ENCODE measurements at places on chromosomes 11 and 22.

DNA sequence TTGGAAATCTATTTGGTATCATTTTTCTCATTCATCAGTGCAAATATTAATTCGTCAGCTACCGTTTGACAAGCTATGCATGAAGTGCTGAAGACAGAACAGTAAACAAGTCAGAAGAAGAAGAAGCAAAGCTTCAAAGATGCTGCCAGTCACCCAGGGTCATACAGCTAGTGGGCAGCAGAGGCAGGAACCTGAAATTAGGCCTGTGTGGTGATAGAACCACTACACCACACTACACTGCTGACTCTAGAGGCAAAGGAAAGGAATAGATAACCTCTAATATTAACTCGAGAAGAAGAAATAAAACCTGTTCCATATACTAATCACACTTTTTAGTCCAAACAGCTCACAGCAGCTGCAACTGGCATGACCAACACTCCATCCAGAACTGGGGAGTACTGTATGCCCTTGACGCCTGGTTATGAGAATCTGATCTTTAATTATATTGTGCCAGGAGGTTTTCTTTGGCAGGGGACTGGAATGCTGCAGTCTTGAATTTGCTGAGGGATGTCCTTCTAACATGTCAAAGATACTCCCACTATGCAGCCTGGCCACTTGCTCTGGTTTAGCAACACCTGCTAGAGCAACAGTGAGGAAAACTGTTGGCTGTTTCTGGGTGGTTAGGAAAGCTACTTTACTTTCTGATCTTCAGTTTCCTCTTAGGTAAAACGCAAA lies 73.0 kb downstream of the PAK1 start:
- DNase-seq: no peak

DNA sequence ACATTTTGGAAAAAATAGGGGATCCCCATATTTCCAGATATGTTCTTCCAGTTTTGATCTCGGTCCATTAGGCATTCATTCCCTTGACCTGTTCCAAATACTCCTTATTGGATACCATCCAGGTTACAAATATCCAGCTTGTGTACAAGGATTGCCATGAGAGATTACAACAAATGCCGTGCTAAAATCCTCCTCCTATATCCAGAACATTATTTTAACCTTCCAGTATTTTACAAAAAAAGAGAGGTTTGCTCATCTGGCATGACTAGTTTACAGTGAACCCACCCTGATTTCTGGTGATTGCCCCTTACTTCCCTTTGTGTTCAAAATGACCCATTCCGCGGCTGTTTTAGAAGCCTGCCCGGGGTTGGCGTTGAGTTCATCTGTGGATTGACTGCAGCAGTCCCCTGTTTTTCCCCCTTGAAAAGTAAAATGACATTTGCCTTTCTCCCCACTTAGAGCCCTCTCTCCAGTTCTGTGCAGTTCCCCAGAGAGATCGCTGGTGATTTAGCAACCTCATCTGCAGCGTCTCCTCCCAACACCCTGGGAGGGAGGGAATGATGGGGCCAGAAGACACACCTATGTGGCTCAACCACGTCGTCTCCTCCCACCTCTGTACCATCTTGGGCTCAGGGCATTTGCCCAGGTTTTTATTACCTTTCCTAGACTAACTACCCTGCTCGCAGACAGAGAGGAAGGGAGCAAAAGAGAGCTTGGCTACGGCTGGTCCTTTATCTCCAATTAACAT lies 73.6 kb downstream of the DSCAML1 start:
- DNase-seq: no peak

DNA sequence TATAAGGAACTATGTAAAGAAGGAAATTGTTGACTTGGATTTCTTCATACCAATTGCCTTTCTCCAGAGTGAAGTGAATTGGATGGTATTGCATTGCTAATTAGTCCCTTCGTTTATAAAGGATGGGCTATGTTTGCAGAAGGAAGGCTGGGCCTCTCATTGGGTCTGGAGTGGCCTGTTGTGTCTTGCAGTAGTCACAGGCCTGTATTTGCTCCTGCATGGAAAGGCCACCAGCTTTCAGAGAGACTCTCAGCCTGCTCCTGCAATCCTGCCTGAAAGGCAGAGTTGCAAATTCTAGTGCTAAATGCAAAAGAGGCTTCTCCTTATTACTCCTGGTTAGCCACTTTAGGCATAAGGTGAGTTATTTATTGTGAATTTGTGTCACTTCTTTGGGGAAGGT lies 103.8 kb downstream of the EXT2 start:
- DNase-seq: no peak

- DNase-seq: no peak
Measured at GRCh38 chr11:67632175-67632981, 2.6 kb upstream of the NUDT8 start.

DNA sequence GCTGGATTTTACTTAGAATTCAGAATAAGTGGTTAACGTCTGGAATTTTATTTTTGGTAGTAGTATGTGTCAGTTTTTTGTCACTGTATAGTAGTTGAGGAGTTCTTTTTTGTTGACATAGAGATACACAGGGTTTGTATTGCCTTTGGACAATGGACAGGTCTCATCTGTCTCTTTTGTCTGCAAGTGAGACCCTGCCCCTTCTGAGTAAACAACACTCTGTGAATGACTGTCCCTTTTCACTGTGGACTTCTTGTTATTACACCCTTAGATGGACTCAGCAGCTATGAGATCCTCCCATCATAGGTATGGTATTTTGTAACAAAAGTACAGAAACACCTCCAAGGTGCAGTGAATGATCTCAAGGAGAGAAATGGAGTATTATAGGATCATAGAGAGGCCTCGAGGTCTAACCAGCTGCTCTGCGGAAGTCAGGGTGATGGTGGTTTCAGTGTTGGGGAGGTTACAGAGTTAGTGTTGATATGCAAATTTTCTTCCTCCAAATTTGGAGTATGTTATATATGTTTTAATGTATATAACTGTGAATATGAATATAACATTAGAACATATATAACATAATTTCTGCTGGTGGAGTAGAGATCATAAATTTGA lies 7.8 kb downstream of the PPP6R3 start:
- DNase-seq: no peak

Data from stimulated activated naive CD8-positive, alpha-beta T cell treated with anti-CD3 and anti-CD28 coated beads, Interleukin-15, amount 100 ng/mL, for 72 hours (primary cell).